NCI-H774 (cell line): ENCODE measurements at places on chromosomes 6 and 20.

- no peak for DNase-seq
Observed at GRCh38 chr20:20802328-20802727, 89.9 kb upstream of the RALGAPA2 start.

DNA sequence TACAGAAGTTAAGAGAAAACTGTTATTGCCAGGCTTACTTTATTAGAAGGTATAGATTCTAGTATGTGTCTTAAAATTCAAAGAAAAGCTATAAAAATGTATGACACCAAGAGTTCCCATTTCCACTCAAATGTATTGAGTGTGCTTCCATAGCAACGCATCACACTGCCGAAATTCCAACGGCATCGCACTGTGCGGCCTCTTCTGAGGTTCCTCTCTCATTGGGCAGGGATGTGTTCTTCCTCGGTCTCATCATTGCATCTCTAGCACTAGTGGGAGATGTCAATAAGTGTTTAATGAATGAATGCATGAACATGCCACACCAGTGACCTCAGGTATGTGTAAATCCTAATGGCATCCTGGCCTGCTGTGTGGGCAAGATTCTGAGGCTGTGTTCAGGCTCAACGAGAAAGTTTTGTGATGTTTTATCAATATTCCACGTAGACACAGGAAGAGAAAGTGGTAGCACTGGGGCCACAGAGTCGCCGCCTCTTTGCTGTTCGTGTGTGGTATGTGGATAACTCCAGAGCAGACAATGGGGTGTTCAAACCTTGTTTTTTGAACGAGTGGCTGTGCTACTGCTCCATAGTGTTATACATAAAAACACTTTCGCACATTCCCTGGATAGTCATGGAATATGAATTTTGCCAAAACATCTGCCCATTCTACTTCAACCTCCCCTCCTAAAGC, 171.6 kb downstream of the ADGB start:
- no peak for DNase-seq

DNA sequence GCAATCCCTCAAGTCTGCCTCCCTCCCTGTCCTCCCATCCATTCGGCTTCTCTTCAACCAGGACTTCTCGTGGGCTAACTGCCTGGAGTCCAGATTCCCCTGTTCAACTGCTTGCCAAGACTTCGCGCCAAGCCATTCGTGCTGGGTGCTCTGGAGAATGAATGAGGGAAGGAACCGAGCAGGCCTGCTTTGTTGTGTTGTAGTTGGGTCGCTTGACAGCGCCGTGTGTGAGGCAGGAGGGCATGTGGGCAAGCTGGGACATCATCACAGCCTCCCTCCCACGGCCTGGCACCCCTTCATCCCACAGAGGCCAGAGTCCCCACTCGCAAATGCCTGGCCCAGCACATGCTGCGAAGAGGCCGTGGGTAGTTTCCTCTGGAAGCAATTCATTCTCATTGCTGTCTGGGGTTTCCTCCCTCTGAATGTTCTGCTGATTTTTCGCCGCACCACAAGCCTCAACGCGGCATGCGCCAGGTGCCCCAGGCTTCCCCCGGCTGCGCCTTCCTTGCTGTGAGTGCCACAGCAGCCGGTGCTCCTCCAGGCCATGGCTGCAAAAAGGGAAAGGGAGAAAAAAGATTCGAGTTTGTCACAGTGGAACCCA, 336.0 kb downstream of the QKI start:
- DNase-seq = no peak

GRCh38 chr20:11205769-11206362, 532.1 kb upstream of the JAG1 start:
- DNase-seq = no peak

GRCh38 chr6:33880104-33880678, 76.4 kb upstream of the MLN start:
- no peak for DNase-seq

DNA sequence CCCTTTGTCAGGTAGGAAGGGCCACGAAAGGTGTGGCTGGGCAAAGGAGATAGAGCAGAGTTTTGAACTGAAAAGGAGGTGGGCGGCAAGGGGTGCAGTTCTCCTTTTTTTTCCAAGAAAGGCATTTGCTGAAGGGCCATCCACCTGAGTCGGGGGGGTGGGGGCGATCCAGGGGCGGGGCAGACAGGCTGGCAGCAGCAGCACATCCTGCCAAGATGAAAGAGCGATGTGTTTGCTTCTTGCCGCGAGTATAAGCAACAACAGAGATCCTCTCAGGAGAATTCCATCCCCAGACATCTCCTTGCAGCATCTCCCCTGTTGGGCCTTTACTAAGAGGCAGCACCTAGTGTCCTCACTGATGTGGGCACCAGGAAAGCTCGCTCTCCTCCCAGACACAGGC, 516.5 kb downstream of the CD83 start:
- no peak for DNase-seq

- no peak for DNase-seq
Observed at GRCh38 chr20:32539817-32540675, 45.1 kb downstream of the NOL4L start.

DNA sequence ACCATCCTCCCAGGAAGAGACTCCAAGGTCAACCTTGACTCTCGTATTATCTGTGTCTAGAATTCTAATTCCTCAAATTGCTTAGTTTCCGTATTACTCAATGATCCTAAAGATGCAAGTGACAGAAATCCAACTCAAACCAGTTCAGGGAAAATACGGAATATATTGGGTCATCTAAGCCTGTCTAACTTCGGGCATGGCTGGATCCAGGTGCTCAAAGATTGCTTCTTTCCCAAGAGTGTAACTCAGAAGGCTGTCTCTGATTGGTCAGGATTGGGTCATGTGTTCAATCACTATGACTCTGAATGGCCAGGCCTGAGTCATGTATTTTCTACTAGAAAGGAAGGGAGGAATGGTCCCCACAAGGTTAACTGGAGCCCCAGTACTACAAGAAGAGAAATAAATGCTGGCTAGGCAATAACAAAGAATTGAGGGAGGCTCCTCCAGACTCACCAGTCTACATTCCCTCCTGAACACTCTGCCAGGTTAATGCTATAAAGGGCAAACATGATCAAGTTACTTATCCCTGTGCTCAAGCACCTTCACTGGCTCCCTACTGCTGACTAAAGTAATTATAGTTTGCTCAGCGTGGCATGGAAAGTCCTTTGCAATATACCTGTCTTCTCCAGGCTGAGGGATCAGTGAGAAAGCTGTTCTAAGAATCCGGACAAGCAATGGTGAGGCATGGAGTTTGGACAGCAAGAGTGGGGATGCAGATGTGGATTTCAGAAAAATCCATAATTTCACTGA, 15.4 kb upstream of the PREX1 start:
- DNase-seq = no peak

DNA sequence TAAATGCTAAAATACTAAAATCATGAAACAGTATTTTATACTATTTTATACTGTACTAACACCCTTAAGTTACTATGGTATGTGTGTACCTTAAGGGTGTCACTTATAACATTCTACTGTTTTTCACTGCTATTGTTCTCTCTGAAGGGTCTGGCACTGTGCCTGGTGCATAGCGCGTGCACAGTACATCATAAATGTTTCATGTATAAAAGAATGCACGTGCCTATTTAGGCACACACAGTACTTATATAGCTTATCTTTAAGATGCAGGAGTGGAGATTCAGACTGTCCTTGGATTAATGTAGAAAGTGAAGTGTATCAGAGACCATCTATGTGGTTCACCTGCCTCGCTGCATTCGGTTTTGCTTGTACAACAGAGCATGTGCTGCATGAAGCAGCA, 64.0 kb upstream of the SGK1 start:
- no peak for DNase-seq

DNA sequence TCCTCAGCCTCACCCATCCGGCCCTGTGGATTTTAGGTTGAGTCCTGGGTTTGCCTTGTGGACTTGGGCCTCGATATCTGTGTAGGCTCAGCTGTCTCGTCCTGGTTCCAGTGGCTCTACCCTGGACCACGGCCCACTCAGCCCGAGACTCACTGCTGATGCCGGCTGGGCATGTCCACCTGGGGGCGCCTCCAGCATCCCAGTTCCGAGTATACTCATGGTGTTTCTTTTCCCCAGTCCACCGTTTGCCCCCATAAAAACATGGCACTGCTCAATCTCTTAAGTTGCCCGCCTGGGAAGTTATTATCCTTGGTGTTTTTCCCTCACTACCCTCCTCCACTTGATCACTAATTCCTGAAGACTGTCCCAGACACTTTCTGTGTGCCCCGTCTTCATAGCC, 99.1 kb downstream of the ARID1B start:
- no peak for DNase-seq

GRCh38 chr20:62702895-62703852, 5.5 kb upstream of the NTSR1 start:
- no peak for DNase-seq

GRCh38 chr6:63757826-63758225, 122.2 kb downstream of the PHF3 start:
- DNase-seq = no peak

- no peak for DNase-seq
Observed at GRCh38 chr6:28337121-28337520, 1.2 kb upstream of the ZSCAN31 start.

GRCh38 chr20:43463527-43464218, 6.0 kb downstream of the SRSF6 start:
- DNase-seq = no peak

- DNase-seq = no peak
Observed at GRCh38 chr20:13717631-13718044, 67.1 kb downstream of the ESF1 start.

- no peak for DNase-seq
Observed at GRCh38 chr6:86581833-86582232, 355.5 kb upstream of the HTR1E start.

- no peak for DNase-seq
Observed at GRCh38 chr6:45174045-45174444, 154.1 kb upstream of the RUNX2 start.

GRCh38 chr6:165939601-165940290, 227.9 kb downstream of the TBXT start:
- DNase-seq = no peak

DNA sequence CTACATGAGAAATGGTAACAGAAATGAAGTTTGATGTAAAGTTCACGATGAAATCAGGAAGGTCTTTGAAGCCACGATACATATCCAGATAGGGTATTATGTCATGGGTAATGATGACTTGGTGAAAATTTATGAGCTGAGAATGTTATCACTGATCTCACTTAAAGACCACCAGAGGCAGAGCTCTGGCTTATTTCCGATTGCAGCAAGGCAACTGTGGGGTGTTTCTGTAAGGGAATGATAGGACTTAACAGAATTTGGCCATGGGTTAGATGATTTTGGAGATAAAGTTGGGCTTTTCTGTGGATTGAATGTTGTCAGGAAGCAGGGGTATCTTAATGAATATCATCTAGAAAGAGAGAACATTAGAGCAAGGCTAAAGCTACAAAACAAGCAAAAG, 508.4 kb downstream of the HDGFL1 start:
- DNase-seq = no peak

- DNase-seq = no peak
Observed at GRCh38 chr20:2814587-2815051, at the start of gene C20orf141. Gene C20orf141 (plus strand): TSS chr20:2814987. CDS start chr20:2815185, 198 bp downstream.

- DNase-seq = no peak
Observed at GRCh38 chr6:82172594-82172993, 75.0 kb downstream of the IBTK start.

- DNase-seq = no peak
Observed at GRCh38 chr6:87094576-87094975, 330 bp downstream of the CGA start.

GRCh38 chr6:39425346-39426072, 103.0 kb upstream of the KCNK16 start:
- peak; percentile 27 for DNase-seq

DNA sequence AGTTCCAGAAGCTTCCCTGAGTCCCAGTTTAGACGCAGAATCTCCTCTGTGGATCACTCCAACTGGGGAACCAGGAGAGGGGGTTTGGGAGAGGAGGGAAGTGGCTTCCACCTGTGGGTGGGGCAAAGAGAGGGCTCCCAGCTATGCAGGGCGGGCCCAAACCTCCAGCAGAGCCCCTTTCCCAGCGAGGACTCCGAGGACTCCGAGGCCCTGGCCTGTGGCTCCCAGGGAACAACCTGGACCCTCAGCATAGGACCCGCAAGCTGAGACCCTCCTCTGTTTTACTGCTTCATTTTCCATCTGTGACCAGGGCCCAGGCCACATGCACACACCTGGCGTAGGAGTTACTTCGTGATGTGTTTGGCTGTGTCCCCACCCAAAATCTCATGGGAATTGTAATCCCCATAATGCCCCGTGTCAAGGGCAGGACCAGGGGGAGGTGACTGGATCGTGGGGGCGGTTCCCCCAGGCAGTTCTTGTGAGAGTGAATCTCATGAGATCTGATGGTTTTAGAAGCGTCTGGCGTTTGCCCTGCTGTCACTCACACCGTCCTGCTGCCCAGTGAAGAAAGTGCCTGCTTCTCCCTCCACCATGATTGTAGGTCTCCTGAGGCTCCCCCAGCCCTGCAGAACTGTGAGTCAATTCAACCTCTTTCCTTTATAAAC, 27.9 kb downstream of the NTSR1 start:
- DNase-seq = no peak

- DNase-seq = no peak
Observed at GRCh38 chr6:164967102-164967501, 342.3 kb downstream of the C6orf118 start.

GRCh38 chr6:156508126-156508525, 269.1 kb upstream of the ARID1B start:
- no peak for DNase-seq

DNA sequence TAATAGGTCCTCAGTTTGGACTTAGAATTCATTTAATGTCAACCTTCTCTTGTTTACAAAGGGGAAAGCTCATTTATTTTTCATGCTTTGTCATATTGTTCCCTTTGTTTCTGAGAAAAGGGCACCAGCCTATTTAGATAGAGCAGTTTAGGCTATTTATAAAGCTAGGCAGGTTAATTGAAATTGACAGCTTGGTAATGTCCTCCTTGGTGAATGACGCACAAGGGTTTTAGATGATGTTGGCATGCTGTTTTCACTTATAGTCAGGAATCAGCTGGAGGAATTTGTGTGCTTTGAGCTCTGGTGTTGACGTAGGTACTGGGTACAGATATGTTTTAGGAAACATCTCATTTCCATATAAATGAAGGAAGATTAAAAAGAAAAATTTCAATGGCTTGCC, 45.2 kb downstream of the BCKDHB start:
- DNase-seq = peak; percentile 37
